Activated CD8-positive, alpha-beta memory T cell treated with anti-CD3 and anti-CD28 coated beads, Interleukin-2, amount 50 U/mL, for 48 hours (primary cell): ENCODE measurements at places on chromosomes 5 and 9.

GRCh38 chr9:115629879-115630840 lies 512.2 kb upstream of the TNC start:
- DNase-seq: no peak

GRCh38 chr5:116771466-116772151 lies 197.0 kb upstream of the SEMA6A start:
- no peak for DNase-seq

DNA sequence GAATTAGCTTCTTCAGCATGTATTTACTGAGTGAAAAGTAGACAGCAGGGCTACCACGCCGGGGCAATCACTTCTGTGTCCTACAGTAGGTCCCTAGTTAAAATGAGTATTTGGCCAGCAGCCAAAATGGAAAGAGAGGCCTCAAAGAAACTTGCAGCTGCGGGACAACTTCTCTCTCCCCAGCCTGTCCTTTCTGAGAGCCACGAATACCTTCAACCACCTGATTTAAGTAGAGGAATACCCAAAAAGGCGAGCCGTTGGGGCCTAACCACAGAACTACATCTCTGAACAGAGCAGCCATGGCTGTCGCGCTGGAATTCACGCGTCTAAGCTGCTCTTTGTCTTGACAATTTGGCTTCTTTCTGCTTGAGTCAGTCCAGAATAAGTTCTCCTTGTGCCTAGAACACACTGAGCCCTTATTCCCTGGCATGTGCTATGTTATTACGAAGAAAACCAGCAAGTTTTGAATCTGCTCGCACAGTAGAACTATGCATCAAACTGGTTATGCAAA lies 43.8 kb upstream of the GOLPH3 start:
- DNase-seq: no peak

GRCh38 chr9:70580606-70581195 lies 166.2 kb upstream of the KLF9 start:
- DNase-seq: no peak

- DNase-seq: no peak
Measured at GRCh38 chr9:123090198-123090896, 56.9 kb downstream of the GPR21 start.
